Heart left ventricle (tissue), 16 donors: ENCODE measurements at places on chromosomes 5 and 9. TPM values are rescaled to one million over a fixed set of nuclear protein-coding genes. Genes with fewer than 3 reads are reported as not detected.

HSDL2 gene
- 146 TPM for polyA plus RNA-seq

TEX48 gene
- not detected for polyA plus RNA-seq

IL5 gene
- polyA plus RNA-seq, result not detected

SLC4A9 gene
- not detected for polyA plus RNA-seq

BRINP1 gene
- polyA plus RNA-seq, result 0.04 TPM

MSANTD3 gene
- 30.1 TPM for polyA plus RNA-seq

MFAP3 gene
- 38.7 TPM for polyA plus RNA-seq

WDR38 gene
- 0.15 TPM for polyA plus RNA-seq

ZFR gene
- polyA plus RNA-seq, result 53.6 TPM

DIPK1B gene
- polyA plus RNA-seq, result 18.1 TPM

SPINK5 gene
- polyA plus RNA-seq, result 0.72 TPM

GRCh38 chr9:20023210-20023905, 234.5 kb upstream of the SLC24A2 start:
- H3K4me1 ChIP-seq, result peaks cover 11% of the 10 kb centered on the region
- no peaks in the 10 kb centered on the region for H3K27me3 ChIP-seq
- H3K36me3 ChIP-seq, result no peaks in the 10 kb centered on the region
- no peak for DNase-seq
- no peak overlapping the region for H3K4me3 ChIP-seq

- no peaks in the 10 kb centered on the region for H3K27me3 ChIP-seq
- DNase-seq, result no peak
- H3K4me3 ChIP-seq, result no peak overlapping the region
These were observed 18.3 kb upstream of the ANKRD55 start for GRCh38 chr5:56251440-56251839.

- no peak overlapping the region for H3K27ac ChIP-seq
- no peak for DNase-seq
- H3K4me3 ChIP-seq, result no peak overlapping the region
- no peaks in the 10 kb centered on the region for H3K27me3 ChIP-seq
These were observed 173.4 kb downstream of the EPB41L4A start for GRCh38 chr5:112245656-112246055.

- peaks cover 8% of the 10 kb centered on the region for H3K4me1 ChIP-seq
- no peaks in the 10 kb centered on the region for H3K27me3 ChIP-seq
- no peak overlapping the region for H3K27ac ChIP-seq
- no peak for DNase-seq
These were observed 81.6 kb upstream of the MPDZ start for GRCh38 chr9:13361076-13361475.

DNA sequence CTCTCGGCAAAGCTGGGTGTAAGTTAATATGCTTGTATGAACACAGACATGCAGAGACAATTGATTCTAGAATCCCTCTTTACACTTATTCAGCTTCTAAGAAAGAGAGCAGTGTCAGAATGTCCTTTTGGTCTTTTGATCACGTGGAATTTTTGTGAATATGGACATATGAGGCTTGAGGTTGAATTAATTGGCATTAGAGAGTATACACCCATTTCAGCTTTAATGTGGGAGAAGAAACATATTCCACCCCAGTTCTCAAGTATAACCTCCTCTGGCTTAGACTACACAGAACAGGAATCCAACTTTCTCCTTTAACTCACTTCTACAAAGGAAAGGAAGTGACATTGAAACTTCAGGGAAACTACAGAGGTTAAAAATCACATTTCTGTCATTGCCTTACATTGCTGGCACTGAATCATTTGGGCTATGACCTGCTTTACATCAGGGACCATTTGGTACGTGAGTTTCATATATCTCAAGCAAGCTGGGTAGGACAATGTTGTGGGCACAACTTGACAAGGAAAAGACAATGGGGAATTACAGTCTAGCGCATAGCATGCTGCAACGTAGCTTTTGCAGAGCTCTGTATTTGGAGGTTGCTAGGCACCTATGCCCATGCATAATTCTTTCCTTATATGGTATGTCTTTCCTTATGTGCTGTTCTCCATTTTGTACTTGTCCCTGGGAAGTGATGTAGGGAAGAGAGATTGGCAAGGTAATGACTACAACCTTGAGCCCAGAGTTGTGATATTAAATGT, 19.5 kb downstream of the DAB2 start:
- H3K4me3 ChIP-seq, result no peak overlapping the region
- no peaks in the 10 kb centered on the region for H3K36me3 ChIP-seq
- no peaks in the 10 kb centered on the region for H3K27me3 ChIP-seq
- peaks cover 43% of the 10 kb centered on the region for H3K4me1 ChIP-seq
- no peak overlapping the region for H3K27ac ChIP-seq

GRCh38 chr9:137266585-137267453, 10.7 kb upstream of the TOR4A start:
- DNase-seq, result peak; percentile 26
- no peak overlapping the region for H3K27ac ChIP-seq
- H3K27me3 ChIP-seq, result no peaks in the 10 kb centered on the region
- peaks cover 19% of the 10 kb centered on the region for H3K4me1 ChIP-seq

DNA sequence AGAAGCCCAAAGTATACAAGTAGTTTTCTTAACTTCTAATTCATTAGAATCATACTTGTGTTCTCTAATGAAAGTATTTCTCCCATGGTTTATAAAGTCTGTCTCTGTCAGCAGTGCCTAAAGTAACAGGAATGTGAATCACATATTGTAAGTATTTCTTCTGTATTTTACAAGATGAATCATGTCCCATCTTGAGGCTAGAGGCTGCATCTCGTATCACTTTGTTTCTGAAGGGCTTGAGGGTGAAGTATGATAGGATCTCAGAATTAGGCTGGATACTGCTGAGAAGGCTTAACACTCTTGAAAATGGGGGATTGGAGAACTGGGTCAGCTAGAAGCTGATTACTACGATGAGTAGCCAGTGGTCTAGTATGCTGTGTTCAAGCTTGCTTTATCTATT, 242.2 kb upstream of the ACTBL2 start:
- no peak overlapping the region for H3K27ac ChIP-seq
- no peaks in the 10 kb centered on the region for H3K27me3 ChIP-seq
- H3K36me3 ChIP-seq, result no peaks in the 10 kb centered on the region
- no peak overlapping the region for H3K4me3 ChIP-seq
- DNase-seq, result no peak

- no peak for DNase-seq
- H3K27ac ChIP-seq, result no peak overlapping the region
- no peaks in the 10 kb centered on the region for H3K36me3 ChIP-seq
- H3K4me1 ChIP-seq, result peaks cover 10% of the 10 kb centered on the region
- H3K27me3 ChIP-seq, result peaks cover 86% of the 10 kb centered on the region
These were observed 8.4 kb upstream of the HAND1 start for GRCh38 chr5:154486427-154486866.

DNA sequence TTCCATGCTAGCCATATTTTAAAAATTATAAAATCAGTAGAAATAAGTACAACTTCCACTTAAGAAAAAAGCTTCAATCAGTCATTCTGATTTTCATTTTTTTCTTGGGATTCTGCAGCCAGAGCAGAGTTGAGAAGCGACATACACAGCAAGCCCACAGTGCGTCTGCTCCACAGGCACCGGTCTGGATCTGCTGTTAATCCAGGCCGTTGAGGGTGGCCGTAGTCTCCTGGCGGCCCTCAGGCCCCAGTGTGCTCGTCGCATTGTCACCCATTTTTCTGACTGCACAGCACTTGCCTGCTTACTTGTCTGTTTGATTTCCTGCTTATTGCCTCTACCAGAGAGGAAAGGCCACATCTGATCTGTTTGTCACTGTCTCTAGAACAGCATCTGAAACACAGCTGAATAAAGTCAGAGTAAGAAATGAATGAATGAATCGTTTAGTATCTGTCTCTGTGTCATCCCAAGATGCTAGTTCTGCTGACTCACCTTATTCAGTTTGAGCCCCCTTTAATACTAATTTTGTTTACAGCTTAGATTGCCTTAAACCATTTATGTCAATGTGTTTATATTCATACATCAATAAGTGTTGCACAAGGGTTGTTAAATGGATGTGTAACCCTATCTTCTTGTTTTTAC, 11.6 kb upstream of the ASPN start:
- H3K36me3 ChIP-seq, result no peaks in the 10 kb centered on the region
- no peak overlapping the region for H3K4me3 ChIP-seq
- no peak overlapping the region for H3K27ac ChIP-seq
- DNase-seq, result no peak
- no peaks in the 10 kb centered on the region for H3K27me3 ChIP-seq
- peaks cover 7% of the 10 kb centered on the region for H3K4me1 ChIP-seq

- H3K27me3 ChIP-seq, result no peaks in the 10 kb centered on the region
- H3K27ac ChIP-seq, result peak overlapping the region; percentile 86
- peaks cover 55% of the 10 kb centered on the region for H3K4me1 ChIP-seq
- DNase-seq, result no peak
These were observed 11.4 kb downstream of the TMEM245 start for GRCh38 chr9:109108318-109108717.

DNA sequence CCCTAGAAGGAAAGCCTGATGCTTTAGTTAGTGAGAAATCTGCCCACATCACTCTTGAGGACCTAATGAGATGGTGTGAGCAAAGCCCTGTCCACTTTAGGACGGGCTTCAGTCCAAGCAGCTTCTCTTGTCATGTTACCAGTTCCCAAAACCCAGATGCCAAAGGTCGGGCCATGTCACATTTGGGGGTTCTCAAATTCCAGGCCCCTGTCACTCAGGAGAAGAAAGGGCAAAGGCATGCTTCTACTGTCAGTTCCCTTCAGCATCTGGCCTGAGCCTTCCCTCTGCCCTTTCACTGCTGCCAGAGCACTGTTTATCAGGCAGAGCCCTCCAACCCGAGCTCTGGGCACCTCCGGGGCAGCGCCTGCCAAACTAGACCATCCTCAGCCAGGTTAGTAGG, 556.0 kb downstream of the BNC2 start:
- no peaks in the 10 kb centered on the region for H3K4me1 ChIP-seq
- no peak for DNase-seq
- H3K27me3 ChIP-seq, result no peaks in the 10 kb centered on the region
- no peak overlapping the region for H3K27ac ChIP-seq
- H3K4me3 ChIP-seq, result no peak overlapping the region

GRCh38 chr5:74316064-74316603, 324.4 kb downstream of the ENC1 start:
- no peaks in the 10 kb centered on the region for H3K27me3 ChIP-seq
- DNase-seq, result no peak
- no peaks in the 10 kb centered on the region for H3K4me1 ChIP-seq
- H3K27ac ChIP-seq, result no peak overlapping the region
- H3K36me3 ChIP-seq, result no peaks in the 10 kb centered on the region
- H3K4me3 ChIP-seq, result no peak overlapping the region

DNA sequence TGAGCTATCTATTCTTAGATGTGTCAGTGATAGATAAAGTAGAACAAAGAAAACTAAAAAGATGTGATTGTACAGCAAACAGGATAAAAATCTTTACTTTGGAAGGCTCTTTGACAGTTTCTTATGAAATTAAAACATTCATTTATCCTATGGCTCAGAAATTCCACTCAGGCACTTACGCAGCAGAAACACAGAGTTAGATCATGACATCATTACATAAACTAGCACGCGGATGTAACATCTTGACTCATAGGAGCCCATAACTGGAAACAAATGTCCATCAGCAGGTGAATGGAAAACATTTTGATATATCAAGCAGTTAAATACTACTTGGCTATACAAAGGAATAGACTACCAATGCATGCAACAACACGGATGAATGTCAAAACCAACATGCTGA, 45.3 kb downstream of the ICE1 start:
- no peaks in the 10 kb centered on the region for H3K36me3 ChIP-seq
- H3K27ac ChIP-seq, result no peak overlapping the region
- no peak for DNase-seq
- H3K4me3 ChIP-seq, result no peak overlapping the region
- H3K4me1 ChIP-seq, result no peaks in the 10 kb centered on the region

DNA sequence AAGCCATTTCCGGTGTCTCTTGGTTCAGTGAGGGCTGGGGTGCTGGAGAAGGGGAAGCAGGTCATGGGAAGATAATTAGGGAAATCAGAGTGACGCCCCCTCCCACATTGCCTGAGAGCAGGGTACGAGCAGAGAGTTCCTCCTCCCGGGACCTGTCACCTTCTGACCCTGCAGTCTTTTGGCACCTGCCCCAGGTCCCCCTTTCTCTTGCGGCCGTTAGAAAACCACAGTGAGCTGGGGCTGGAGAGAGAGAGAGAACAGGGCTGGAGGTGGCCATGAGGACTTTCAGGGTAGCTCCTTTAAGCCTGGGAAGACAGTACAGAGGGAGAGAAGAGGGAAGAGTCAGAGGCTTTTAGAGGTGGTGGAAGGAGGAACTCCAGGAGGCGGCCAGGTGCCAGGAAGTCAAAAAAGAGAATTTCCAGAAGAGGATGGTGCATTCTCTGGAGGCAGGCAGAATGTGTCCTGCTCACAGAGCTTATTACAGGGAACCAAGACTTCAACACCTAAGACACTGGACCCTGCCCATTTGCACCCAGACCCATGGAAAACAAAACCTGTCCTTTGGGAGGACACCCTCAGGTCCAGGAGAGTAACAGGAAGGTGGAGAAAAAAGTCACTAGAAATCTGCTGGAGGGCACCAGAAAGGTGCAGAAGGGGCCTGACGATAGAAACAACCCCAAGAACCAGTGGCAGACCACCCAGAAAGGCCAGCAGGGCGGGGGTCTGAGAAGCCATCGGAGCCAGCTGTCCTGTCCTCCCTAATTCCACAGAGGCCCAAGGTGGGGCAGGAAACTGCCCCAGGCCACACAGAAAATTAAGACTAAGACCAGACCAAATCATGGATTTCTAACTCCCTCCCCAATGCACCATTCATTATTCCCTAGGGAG, 6.5 kb upstream of the ACSL6 start:
- H3K27me3 ChIP-seq, result peaks cover 10% of the 10 kb centered on the region
- no peaks in the 10 kb centered on the region for H3K36me3 ChIP-seq
- H3K4me1 ChIP-seq, result no peaks in the 10 kb centered on the region
- peak; percentile 14 for DNase-seq

- no peaks in the 10 kb centered on the region for H3K36me3 ChIP-seq
- no peak overlapping the region for H3K27ac ChIP-seq
- H3K4me1 ChIP-seq, result no peaks in the 10 kb centered on the region
- H3K27me3 ChIP-seq, result no peaks in the 10 kb centered on the region
- no peak for DNase-seq
These were observed 24.8 kb upstream of the TOMM5 start for GRCh38 chr9:37617161-37617560.

DNA sequence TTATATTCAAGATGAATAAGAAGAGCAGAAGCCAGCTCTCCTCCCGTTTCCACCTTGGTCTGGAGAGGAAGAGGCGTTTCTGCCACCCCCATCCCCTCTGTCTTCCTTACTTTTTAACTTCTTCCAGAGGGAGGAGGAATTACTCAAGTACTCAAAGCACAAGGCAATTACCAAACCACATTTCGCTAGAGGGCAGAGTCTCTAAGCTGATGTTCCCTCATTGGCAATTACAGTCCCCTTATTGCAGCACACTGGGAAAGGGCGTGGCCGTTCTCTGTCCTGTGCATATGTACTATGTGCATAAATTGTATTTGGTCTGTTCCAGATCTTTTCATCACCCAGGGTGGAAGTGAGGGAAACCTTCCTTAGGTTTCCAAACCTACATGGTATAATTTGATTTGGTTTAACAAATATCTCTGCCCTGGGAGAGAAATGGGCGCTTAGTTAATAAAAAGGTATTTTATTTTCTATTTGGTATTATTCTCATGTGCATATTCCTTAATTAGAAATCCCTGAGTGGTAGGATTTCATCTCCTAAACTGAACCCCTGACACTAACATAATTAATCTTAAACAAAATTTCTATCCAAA, 29.8 kb upstream of the ALDOB start:
- no peak for DNase-seq
- H3K27me3 ChIP-seq, result no peaks in the 10 kb centered on the region
- no peak overlapping the region for H3K27ac ChIP-seq
- H3K4me1 ChIP-seq, result peaks cover 3% of the 10 kb centered on the region
- H3K36me3 ChIP-seq, result no peaks in the 10 kb centered on the region

- no peak overlapping the region for H3K4me3 ChIP-seq
- DNase-seq, result no peak
- no peak overlapping the region for H3K27ac ChIP-seq
- no peaks in the 10 kb centered on the region for H3K4me1 ChIP-seq
- H3K36me3 ChIP-seq, result no peaks in the 10 kb centered on the region
- H3K27me3 ChIP-seq, result no peaks in the 10 kb centered on the region
These were observed 46.8 kb downstream of the FBN2 start for GRCh38 chr5:128491291-128491690.
